ENCODE measurements at places on chromosomes 2 and 18.

GRCh38 chr2:4139316-4139715 is 435.9 kb downstream of the DCDC2C start:
- DNase-seq: no peak

DNA sequence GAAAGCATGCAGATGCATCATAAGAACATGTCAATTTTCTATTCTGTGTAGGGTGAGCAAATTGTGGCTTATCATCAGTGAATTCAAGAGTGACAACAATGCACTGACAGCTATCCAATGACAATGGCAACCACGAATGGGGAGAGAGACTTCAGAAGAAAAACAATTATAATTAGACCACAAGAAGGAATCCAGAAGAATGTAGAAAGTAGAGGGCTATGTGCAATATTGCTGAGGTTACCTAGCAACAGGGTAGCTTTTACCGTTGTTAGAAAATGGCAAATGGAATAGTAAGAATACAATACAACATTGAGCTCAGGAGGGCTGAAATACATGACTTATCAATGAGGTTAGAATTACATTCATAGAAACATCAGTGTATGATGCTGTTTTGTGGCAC is 71.1 kb upstream of the SESTD1 start:
- no peak for DNase-seq

DNA sequence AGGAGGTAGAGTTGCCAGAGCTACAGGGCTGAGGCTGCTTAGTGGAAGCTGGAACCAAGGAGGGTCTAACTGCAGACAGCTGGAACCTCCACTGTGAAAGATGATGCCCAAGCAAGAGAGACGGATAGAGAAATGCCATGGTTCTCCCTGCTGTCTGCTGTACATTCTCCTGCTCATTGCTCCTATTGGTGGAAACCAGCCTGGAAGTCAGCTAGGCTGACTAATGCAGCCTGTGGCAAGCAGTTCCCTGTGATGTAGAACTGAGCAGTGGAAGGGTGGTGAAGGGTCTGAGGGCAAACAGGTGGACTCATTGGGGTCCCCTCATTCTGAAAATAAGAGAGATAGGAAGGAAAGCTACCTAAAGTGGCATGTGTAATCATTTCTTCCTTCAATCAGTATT is 563.6 kb downstream of the SLC4A3 start:
- no peak for DNase-seq

DNA sequence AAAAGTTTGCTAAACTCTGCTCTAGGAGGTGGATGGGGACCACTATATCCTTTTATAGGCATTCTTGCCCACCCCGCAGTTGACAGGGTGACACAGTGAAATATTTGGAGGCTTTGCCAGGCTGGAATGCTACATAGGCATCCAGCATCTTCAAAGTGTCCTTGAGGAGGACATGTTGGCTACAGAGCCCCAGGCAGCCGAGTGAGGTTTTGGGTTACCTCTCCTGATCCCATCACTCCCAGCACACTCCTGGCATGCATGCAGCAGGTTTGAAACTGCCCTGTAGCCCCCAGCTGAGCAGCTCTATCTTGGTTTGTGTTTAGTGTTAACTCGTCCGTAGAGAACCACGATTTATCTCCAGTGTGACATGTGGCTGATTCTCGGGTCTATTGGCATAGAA is 7.3 kb downstream of the FOSL2 start:
- DNase-seq: no peak

- no peak for DNase-seq
These were observed 1544.4 kb downstream of the LRP1B start for GRCh38 chr2:140586379-140586778.

DNA sequence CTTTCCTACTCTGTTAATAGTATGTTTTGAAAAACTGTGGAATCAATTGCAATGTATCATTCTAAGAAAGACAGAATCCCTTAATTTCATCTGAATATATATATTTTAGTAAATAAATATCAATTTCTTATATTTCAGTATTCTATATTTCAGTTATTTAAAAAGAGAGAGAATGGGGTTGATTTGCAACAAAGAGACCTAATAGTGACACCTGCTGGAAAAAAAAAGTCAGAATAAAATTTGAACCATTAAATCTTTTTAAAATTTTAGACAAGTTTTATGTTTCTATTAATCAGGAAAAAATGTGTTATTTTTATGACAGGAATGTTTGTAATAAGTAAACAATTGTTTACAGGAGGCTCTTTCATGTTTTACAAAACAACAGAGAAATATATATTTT is 20.7 kb upstream of the CCNT2 start:
- DNase-seq: no peak

- no peak for DNase-seq
These were observed 95.4 kb upstream of the CYP1B1 start for GRCh38 chr2:38171208-38171855.

DNA sequence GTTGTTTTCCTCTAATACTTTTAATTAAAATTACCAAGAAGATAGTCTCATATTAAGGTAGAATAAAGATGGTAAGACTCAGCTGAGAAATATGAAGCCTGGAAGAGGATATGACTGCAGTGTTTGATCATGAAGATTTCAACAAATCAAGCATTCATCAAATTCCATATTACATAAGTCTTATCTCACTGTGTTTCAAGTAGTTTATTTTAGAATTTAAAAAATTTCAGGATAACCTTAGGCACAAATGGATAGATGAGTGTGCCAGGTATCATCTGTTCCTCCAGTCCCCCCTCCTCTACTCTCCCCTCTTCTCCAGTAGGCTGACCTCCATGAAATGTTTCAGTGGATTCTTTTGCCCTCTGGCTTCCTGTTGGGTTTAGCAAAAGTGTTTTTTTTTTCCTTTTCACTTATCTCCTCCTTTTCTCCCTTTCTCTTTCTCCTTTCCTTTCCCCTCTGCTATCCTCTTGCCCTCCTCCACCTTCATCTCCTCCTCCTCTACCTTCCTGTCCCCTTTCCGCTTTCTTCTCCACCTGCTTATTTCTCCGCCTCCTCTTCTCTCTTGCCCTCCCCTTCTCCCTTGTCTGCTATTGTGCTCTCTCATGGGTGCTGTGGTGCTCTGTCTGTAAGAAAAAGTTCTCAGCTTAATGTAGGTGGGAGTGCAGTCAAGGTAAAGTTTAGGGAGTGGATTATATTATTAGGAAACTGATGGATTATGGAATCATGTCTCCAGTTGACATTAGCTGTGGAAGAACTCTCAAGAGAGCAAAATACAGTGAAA is 72.8 kb downstream of the ABI2 start:
- DNase-seq: no peak

- no peak for DNase-seq
These were observed 9.1 kb downstream of the EPAS1 start for GRCh38 chr2:46306330-46306751.

GRCh38 chr2:136718273-136718672 is 47.1 kb upstream of the THSD7B start:
- no peak for DNase-seq

DNA sequence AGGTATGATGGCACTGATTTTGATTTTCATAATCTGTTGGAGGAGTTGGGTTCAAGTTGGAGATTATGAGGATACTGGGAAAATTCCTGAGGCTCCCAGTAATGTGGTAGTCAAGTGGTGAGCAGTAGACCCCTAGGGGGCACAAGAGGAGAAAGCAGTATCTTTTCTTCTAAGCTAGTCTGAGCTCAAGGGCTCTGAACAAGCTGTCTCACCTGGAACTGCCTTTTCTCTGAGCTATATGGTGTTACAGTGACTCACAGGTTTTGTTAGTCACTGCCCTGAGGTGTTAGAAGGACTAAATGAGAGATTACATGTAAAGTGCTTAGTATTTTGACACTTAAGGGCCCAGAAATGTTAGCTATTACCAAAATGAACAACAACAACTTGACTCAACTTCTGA is 42.2 kb downstream of the CD302 start:
- no peak for DNase-seq

DNA sequence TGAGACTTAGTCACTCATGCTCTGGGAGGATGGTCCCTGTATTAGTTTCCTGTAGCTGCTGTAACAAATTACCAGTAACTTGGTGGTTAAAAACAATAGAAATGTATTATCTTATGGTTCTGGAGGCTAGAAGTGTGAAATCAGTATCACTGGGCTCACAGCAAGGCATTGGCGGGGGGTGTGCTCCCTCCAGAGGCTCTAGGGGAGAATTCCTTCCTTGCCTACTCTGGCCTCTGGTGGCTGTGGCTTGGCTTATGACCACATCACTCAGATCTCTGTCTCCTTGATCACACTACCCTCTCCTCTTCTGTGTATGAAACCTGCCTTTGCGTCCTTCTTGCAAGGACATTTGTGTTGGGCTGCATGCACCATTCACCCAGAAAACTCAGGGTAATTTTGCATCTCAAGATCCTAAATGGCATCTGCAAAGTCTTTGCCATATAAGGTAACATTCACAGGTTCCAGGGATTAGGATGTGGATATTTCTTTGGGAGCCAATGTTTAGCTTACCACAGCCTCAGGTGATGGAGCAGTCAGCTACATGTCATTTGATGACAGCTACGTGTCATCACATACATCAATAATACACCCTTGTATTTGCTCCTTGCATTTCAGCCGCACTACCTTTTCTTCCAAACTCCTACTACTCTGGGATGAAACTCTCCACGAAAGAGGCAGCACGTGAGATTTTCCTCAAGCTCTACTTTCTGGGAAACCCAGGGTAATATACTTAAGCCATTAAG is 49.6 kb upstream of the POU3F3 start:
- no peak for DNase-seq

DNA sequence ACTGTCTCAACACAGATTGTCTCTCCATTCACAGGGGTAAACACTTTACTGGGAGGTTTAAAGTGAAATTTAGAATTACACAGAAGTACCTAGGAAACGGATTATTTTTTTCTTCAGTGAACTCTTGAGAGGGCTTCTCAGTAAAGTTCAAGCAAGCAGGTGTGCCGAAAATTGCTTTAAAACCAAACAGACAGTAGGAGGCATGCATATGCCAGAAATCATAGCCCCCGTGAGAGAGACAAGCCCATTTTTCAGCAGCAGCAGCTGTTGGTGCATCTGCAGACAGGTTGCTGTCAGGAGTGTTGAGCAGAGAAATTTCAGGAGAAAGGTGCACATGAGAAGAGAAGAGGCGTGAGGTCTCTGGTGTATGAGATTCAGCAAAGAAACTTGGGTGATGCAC is 2115.5 kb upstream of the CELF4 start:
- DNase-seq: no peak

DNA sequence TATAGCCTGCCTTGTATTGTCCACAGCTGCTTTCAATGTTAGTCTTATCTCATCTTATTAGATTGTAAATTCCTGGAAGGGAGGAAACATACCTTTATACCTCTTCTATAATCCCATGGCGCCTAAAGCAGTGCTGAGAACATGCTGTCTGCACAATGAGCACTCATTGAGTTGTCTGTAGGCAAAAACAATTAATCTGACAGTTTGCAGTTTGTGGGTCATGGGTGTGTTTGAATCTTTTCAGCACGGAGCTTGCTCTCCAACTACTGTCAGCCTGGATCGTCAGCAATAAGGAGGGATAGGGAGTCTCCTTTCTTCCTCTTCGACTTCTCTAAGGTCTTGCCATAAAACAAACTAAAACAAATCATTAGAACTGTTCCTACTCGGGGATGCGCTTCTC is 26.5 kb upstream of the GREB1L start:
- no peak for DNase-seq

DNA sequence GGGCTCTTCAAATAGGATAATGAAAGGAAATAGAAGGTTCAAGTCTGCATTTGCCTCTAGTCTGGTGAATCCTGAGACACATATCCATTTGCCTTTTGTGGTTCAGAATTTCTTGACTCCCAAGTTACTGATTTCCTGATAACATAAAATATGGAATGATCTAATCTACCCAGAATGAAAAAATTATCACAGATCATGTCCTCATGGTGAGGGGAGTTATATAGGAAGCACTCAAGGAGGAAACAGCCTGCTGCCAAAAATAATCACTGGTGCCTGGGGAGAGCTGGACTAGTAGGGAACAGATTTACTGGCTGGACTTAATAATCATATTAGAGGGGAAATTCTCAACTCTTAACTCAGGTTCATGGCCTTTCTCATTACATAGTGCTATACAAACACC is 95.5 kb upstream of the STK17B start:
- no peak for DNase-seq

DNA sequence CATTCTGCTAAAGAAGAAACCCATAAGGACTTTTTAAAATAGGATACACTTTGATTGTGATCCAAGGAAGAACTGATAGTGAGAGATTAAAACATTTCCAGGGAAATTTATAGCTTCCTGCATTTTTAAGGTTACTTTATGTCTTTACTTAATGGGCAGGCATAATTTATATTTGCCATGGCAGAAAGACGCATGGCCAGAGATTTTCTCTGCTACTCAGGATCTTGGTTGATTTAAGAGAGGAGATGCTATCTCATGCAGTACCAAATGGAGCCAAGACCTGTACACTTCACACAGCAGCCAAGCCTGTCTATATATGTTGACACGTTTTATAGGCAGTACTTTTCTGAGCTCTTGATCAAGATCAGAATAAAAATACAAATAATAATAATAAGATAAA is 60.9 kb upstream of the NT5C1B start:
- DNase-seq: no peak

GRCh38 chr2:20536619-20537422 is 89.9 kb downstream of the RHOB start:
- DNase-seq: no peak

- no peak for DNase-seq
These were observed 480.5 kb upstream of the ZEB2 start for GRCh38 chr2:145000376-145000775.

DNA sequence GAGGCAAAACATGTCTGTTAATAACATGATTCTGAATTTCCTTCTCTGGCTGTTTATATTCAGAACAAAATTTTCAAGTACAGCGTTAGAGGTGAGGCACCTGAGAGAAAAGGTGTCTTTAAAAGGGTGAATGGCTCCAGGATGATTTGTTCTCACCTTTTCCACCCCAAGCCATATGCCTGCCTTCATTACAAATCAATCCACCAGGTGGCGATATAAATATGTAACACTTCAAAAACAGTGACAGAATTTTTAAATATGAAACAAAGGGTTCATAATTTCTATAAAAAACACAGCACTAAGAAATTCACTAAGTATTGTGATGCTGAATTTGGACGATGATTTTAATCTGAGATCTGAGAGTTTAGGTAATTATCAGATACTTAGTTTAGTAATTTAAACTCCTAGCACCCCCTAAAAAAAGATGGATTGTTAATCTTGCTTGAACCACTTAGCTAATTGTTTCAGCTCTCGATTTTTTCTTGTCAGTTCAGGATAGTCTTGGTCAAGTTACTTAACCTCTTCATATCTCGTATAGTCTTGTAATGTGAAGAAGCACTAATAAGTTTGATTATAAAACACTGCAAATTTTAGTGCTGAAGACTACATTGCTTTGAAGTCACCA is 528.8 kb downstream of the CPS1 start:
- no peak for DNase-seq

DNA sequence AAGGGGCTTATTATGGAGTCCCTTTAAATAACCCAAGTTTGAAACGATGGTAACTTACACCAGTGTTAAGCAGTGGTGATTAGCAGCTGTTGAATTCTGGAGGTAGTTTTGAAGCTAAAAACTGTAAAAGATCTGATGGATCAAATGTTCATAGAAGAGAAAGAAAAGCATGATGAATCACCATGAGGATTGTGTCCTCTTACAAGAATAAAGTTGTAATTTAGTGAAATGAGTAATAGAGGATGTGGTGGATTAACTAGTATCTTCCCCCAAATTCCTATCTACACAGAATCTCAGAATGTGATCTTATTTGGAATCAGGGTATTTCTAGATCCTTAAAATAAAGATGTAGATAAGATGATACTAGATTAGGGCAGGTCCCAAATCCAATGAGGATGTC is 1138.2 kb upstream of the TMEFF2 start:
- no peak for DNase-seq
